Kidney tubule cell (primary cell): ENCODE measurements at places on chromosomes 7 and 10.

DNA sequence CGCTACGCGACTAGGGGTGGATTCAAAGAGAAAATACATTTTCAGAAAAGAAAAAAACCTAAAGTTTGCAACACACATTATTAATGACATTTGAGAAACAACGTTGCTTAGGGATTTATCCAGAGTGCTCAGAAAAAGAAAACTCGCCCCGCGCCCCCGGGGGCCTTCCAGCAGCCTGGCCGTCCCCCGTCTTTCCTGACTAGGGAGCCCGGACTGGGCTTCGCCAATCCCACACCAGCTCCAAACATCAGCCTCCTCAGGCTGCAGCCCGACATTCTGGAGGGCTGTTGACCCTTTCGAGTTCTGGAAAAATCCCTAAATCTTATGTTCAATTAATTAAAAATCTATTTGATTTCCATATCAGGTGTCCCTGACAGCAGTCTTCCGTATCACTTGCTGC lies 48.6 kb downstream of the CLEC2L start:
- DNase-seq: no peak

- no peak for DNase-seq
These were observed 18.5 kb downstream of the ABRAXAS2 start for GRCh38 chr10:124820121-124820520.

- peak; percentile 58 for DNase-seq
These were observed 248.9 kb upstream of the IGFBP3 start for GRCh38 chr7:46170021-46170420.

- no peak for DNase-seq
These were observed 41.0 kb upstream of the TSPAN12 start for GRCh38 chr7:120898715-120899499.

DNA sequence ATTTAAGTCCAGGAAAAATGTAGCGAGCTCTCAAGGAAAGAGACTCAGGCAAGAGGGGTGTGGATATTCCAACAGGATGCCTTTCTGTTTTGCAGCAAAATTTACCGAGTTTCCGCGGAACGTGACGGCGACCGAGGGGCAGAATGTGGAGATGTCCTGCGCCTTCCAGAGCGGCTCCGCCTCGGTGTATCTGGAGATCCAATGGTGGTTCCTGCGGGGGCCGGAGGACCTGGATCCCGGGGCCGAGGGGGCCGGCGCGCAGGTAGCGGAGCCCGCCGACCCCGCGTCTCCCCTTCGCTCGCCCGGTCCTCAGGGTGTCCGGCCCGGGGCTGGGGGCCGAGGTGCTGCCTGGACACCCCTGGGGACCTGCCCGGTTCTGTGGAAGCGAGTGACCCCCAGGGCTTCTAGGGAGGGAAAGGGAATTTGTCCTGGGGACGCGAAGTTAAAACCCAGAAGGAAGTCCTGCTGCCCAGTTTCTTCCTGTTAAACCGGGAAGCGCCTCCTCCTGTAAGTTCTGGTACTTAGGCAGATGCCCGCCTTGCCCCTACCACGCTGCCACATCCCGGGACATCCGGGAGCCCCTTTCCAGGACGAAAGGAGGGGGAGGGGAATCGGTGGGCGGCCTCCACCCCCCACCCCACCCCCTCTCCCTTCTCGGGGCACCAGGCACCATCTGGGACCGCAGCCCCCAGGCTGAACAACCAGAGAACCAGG lies 2.5 kb downstream of the VSTM2A start:
- DNase-seq: no peak

DNA sequence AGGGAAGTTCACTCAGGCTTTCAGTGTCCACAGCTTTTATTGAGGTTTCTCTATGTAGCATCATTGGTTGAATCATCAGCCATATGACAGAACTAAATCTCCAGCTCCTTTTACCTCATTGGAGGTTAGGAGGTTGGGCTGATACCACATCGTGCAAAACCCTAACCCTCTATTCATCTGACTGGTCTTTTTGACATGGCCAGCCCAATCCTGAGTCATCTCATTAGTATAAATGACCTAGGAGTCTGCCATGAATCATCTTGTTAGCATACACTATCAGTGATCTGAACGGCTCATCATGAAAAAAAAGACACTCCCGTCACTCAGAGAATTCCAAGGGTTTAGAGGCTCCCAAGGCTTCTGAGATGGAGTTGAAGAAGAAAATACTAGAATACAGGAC lies 669.8 kb upstream of the POT1 start:
- peak; percentile 31 for DNase-seq

DNA sequence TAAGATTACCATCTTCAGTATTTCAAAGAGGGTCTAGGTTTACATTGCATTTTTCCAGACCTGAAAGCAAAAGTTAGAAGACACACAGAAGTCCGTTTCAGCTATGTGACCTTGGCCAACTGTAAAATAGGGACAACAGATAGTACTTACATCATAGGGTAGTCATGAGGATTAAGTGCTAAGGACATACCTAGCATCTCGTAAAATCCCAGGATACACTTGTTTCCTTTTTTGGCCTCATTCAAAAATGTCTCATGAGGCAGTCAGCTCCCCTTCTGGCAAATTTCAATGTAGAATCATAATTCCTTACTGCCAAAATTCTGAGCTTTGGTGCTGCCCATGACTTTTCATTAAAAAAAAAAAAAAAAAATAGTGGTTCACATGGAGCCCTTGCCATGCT lies 6.4 kb upstream of the DUSP5 start:
- no peak for DNase-seq

DNA sequence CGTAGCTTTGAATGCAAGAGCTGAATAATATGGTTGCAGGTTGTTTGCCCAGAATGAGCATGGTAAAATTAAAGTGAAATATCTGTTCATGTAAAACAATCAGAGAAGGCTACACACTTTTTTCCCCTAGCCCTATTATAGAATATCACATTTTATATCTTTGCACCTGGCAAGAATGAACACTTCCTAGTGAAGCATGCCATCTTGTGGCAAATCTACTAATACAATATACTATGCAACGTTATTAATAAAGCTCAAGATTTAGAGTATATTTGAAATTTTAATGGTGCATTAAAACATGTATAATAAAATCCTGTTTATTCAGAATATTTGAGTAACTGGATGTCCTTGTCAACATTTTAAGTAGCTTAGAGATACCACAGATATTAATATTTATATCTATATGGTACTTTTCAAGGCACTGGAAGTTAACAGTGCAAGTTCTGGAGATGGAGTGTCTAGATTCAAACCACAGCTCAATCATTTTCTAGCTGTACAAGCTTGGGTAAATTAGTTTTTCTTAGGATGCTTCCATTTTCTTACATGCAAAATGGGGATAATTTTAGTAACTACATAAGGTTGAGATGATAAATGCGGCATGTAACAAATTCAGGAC lies 643.1 kb upstream of the SEMA3D start:
- peak; percentile 7 for DNase-seq

GRCh38 chr7:36370046-36370445 lies 19.6 kb upstream of the ANLN start:
- DNase-seq: no peak

GRCh38 chr10:120598386-120598785 lies 141.4 kb downstream of the PLPP4 start:
- no peak for DNase-seq

- DNase-seq: no peak
These were observed 299.4 kb downstream of the PTEN start for GRCh38 chr10:88162852-88163251.

- DNase-seq: no peak
These were observed 5.8 kb upstream of the AEBP1 start for GRCh38 chr7:44098092-44099068.

- DNase-seq: no peak
These were observed 70.6 kb upstream of the AUTS2 start for GRCh38 chr7:69527706-69528105.

GRCh38 chr7:142323706-142324105 lies 65.8 kb upstream of the PRSS58 start:
- DNase-seq: peak; percentile 68

DNA sequence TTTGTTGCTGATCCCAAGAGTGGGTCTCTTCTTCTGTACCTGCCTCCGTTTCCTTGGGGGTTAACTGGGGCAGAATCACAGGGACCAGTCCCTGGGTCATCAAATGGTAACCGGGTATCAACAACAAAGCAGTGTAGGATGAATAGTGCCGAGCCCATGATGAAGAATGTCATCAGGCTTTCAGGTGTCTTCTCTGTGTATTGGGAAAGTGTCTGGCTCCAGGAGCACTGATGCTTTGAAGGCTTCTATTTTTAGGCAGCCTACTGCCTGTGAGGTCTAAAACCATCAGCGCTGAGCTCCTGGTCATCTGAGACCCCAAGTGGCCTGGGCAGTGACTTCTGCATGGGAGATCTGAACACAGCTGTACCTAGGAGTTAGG lies 48.2 kb upstream of the SHH start:
- DNase-seq: no peak

DNA sequence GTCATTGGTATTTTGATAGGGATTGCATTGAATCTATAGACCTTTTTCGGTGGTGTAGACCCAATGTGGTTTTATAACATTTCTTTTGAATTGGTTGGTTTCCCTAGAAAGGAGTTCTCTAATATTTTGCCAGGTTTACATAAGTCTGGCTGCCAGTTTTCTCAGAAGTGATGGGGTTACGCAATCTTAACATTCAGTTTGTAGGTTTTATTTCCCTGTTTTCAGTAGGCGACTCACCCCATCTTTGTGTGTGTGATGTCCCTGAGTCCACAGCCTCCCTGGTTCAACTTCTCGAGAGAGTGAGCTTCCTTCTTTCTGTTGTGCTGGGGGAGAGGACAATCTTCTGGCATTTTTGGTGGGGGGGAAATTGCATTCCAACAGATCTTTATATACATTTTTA lies 9.6 kb upstream of the KIF5B start:
- DNase-seq: peak; percentile 35

DNA sequence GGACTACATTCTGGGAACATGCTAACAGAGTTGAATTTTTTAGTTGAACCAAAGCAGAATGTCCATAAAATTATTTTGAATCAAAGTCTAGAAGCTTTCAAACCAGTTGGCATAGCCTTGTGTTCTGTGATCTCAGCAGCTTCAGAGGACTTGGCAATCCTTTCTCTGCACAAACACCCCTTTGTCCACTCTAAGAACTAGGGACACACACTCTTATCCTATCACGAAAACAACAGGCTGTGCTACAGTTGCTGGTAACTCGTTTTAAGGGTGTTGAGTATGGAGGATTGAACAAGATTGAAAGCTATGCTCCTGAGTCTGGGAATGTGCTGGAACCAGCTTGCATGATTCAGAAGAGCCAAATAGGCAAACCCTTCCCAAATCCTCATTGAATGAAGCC lies 76.4 kb upstream of the PRSS58 start:
- no peak for DNase-seq

GRCh38 chr7:18861514-18862118 lies 255.8 kb downstream of the TWIST1 start:
- DNase-seq: no peak

- DNase-seq: no peak
These were observed 44.4 kb upstream of the SP4 start for GRCh38 chr7:21383227-21384220.

GRCh38 chr10:73743327-73743904 lies 756 bp upstream of the SEC24C start:
- no peak for DNase-seq

DNA sequence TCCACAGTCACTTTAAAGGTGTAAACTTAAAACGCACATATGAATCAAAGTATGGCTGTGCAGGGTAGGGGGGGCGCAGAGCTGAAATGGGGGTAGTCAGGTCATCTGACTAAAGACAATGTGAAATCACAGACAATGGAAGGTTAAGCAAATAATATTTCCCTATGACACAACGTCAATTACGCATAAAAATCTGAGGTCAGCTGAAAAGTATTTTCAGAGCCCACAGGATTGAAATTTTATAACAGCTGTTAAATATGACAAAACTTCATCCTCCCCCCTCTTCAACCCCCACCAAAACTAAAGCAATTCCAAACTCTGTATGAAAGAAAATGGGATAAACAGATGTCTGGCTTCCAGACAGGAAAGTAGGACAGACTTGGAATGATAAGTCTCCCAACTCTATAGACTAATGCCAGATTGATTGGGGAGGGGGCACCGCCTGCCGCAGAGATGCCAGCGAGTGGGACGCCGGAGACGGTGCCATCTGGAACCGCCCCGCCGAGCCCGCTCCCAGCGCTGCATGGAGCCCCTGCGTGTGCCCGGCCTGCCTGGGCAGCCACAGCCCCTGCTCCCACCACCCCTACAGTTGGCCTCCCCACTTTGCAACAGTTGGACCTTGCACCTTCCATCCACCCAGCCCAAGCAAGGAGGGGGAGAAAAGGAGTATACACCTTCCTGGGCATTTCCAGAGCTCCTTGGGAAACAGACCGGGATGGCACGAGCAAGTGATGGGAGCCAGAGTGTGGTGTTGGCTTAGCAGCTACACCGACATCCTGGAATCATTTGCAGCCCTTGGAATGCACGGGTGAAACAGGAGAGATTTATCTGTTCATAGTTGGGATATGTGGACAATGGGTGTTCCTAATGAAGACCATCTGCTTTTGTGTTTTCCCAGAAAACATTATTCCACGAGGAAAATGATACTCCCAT lies 10.7 kb downstream of the EBF3 start:
- DNase-seq: no peak

DNA sequence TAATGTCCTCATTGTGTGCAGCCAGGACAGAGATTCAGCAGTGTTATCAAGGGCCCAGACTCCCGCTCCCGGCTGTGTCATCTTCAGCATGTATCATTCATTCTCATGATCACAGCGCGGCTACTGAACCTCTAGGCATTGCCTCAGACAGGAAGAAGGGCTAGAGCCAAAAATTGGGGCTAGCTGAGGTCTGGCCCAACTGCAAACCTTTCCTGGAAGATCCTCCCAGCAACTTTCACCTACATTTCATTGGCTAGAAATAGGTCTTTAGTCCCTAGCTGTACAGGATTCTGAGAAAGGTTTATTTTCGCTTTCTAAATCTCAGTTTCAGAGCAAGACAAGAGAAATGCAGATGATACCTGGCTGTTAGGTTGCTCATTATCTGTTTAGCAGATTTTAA lies 81.9 kb downstream of the CREM start:
- DNase-seq: no peak
